ENCODE measurements at places on chromosomes 7 and 10.

- no peak for DNase-seq
These were observed 55.7 kb upstream of the PTER start for GRCh38 chr10:16381083-16381482.

GRCh38 chr10:58341947-58342346, 7.1 kb downstream of the UBE2D1 start:
- DNase-seq = no peak

- DNase-seq = no peak
These were observed 742.3 kb upstream of the GALNT17 start for GRCh38 chr7:70389531-70390151.

DNA sequence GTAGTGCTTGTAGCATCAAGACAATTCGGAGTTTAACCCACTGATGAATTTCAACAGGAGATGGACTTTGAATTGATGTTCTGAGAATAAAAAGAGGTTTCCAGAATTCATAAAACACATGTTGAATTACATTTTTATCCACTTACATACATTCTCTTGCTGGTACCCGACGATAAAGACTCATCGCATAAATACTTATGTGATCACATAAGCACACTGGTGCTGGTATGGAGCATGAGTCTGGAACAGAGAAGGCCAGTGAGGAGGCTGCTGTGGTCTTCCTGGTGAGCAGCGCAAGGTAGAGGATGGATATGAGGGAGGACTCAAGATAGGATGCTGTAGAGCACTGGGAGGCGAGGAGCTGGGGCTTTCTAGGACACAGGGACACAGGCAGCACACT, 109.0 kb downstream of the RNF216 start:
- no peak for DNase-seq

DNA sequence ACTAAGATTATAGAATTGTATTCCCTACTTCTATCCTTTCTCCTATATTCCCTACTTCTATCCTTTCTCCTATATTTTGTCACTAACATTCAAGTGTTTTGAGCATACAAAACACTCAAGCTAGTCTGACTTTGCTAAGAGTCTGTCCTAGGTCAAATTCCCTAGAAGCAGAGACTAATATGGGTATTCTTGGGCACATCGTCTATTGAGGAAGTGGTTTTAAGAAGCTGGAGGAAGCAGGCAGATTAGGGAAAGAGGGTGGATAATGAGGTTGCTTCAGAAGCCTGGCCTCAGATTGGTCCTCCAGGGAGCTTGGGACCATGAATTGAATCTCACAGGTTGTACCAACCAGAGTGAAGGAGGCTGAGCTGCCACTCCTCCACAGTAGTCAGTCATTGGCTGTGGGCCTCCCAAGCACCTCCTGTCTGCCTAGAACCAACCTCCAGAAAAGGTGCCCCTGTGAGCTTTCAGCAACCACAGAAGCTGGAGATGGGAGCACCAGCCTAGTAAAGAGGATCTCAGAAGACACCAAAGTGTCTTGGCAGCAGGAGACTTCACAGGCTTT, 295.9 kb upstream of the PHF14 start:
- DNase-seq = no peak

GRCh38 chr7:4437916-4438315, 244.2 kb upstream of the FOXK1 start:
- DNase-seq = no peak

- no peak for DNase-seq
These were observed 48.6 kb downstream of the MCU start for GRCh38 chr10:72740528-72740927.
